ENCODE measurements at places on chromosomes 16 and 17. TPM values are rescaled to one million over a fixed set of nuclear protein-coding genes. Genes with fewer than 3 reads are reported as not detected.

C1QL1 gene
- total RNA-seq: 2.5 TPM

KRT17 gene
- 3.4 TPM for total RNA-seq

ZPBP2 gene
- total RNA-seq: not detected

IQCK gene
- total RNA-seq: 1.7 TPM

ALDH3A2 gene
- total RNA-seq: 84.0 TPM

MT3 gene
- total RNA-seq: not detected

NOXO1 gene
- total RNA-seq: 1.1 TPM

BAIAP2 gene
- 52.6 TPM for total RNA-seq

SLFN14 gene
- total RNA-seq: not detected

CPNE7 gene
- total RNA-seq: 40.4 TPM

ADAM11 gene
- total RNA-seq: 2.3 TPM

ST6GALNAC2 gene
- total RNA-seq: 0.77 TPM

TRAF7 gene
- total RNA-seq: 66.3 TPM

FOXC2 gene
- not detected for total RNA-seq

C16orf54 gene
- total RNA-seq: not detected

KRTAP4-1 gene
- 0.49 TPM for total RNA-seq

COPRS gene
- 56.7 TPM for total RNA-seq

PRR15L gene
- total RNA-seq: 24.3 TPM
